ENCODE measurements at places on chromosomes 4 and X.

DNA sequence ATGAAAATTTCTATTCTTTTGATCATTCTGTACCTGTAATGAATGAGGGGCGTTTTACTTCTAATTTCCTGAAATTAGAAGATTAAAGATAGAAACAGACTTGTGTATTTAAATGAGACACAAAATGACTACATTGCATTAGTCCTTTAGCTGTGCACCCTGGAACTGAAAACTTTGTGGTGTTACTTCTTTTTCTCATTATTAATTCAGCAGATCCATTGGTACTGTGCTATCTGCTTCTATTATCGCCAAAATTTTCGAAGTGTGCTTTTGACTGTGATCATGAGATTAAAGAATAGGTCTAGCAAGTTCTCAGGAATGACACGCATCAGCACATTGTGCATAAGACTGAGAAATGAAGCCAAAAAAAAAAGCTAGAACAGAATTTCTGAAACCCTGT, 1938.9 kb upstream of the TENM3 start:
- no peak for DNase-seq

DNA sequence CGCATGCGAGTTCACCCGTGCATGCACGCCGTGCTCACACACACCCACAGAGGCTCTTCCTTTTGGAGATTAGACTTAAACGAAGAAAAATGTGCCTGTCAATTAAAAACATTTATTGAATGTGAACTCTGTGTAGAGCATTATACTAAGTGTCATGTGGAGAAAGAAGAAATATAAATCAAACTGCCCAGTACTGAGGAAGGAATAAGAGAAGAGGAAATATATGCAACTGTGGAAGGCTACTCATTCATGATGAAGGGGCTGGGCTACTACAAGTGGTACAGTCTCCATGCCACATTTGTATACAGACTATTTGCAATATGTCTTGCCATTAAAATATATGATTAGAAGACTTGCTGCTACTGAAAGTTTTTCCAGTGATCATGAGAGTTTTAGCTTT, 714.7 kb downstream of the DMD start:
- DNase-seq: no peak

DNA sequence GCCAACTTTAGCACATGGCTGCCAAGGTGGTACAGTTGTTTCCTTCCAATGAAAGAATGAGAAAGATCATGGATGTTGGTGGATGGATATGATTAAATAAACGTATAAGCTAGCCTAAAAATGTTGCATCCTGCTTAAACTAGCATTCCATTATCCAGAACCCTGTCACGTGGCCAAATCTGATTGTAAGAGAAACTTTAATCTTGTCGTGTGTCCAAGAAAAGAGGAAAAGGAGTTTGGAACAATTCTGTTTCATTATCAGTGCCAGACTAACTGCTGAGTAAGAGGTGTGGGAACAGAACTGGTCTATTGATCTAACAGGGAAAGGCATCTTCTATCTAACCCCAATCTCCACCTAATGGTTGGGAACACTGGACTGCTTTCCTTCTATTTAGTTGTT, 325.2 kb upstream of the BMP3 start:
- DNase-seq: no peak

DNA sequence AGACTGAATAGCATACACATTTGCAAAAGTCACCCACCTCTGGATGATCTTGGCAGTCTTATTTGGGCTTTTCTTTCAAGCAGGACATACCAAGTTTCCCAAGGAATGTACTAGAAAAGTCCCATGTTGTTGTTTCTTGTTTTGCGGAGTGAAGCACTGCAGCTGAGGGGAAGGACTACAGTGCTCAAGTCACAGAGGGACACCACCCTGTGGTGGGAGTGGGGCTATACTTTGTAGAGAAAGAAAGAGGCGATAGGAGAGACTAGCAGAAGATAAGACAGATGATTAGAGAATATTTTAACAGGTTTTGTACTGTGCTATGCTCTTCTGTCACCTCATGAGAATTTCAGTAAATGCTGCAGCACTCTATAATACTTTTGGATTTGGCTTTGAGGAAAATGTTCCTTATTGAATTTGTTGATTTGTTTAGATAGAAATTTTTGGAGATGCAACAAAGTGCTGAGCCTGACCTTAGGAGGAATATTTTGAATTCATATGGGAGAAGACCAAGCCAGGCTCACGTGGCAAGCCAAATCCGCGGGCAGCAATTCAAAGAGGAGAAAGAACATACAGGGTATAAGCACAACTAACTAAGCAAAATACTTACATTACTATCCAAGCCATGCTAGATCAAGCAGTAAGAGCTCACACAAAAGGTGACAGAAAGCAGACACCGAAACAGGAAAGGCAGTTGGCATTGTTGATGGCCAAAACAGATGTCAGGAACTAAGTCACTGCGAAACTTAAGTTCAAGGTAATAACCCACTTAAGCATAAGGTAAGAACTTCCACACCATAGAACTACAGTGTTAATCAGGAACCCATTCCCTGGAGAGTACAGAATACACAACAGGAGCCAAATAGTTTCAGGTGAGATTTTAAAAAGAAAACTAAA, 280.3 kb upstream of the INTU start:
- no peak for DNase-seq

DNA sequence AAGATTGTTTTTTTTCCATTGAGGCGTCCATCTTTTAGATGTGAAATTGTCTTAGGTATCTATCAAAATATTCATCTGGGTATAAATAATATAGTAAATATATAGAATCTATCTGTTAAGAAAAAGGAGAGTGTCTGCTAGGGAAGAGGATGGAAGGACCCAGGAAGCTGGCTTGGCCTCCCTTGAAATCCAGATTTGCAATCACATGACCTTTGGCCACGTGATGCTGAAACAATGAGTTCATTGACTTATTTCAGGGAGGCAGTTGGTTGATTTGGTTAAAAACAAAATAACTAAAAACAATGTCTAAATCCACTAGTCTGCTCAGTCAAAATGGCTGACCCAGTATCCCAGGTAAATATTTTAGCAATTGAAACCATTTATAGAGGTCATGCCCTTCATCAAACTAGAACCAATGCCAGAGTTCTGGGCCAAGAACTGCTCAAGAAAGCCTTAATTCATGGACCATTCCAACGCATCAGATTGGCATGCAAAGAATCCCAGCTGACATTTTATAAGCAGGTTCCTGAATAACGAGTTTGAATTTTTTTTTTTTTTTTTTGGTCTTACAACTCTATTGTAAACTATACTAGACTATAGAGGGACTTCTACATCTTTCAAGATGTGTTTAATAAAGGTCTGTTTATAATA, 172.7 kb downstream of the MID1 start:
- peak; percentile 27 for DNase-seq

DNA sequence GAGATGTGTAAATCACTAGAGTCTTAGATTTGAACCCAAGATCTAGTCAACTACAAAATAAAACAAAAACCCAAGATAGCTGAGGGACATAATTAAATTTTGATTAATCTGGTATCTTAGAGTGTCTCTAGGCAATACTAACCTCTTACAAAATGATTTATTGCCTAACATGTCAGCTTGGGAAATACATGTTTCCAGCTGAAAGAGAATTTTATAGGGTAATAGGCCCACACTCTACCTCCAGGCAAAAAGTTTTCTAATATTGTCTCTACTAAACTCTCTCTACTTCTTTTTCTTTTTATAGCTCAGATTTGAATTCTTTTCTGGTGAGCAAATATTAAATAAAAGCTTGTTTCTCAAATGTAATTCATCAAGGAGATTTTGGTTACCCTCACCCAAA, 263.2 kb downstream of the IL15 start:
- DNase-seq: peak; percentile 19

- no peak for DNase-seq
These were observed 26.0 kb downstream of the SMAD1 start for GRCh38 chr4:145507636-145508035.

DNA sequence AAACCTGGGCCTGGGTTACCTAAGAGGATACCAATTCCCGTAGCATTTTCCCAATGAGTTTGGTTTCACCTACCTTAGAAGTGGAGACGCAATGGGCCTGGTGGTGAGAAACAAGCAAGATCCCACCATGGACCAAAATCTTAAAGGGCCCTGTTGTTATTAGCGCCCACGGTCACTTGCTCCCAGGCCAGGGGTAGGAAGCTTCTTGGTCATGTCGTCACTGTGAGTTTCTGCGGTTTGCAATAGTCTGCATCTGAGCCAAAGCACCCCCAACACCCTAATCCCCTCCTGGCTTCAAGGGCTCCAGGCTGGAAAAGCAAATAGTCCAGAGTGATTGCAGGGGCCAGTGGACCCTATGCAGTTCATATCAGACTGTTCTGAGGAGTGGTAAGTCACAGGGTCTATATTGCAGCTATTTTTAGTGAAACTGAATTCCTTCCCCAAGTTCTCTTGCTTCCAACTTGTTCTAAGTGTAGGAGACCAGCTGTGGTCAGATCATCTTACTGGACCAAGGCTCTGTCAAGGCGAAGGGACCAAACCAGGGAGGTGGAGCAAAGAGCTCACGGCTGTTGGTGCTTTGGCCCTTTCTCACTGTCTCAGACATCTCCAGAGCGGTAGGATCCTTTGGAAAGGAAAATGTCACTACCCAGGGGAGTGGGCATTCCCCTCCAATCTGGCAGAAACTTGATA, 307.9 kb upstream of the F9 start:
- no peak for DNase-seq

- peak; percentile 54 for DNase-seq
These were observed 8.7 kb upstream of the SLC25A4 start for GRCh38 chr4:185134307-185134869.

- DNase-seq: no peak
These were observed 109.4 kb downstream of the GPM6A start for GRCh38 chr4:175702703-175703102.

- no peak for DNase-seq
These were observed 29.7 kb downstream of the TMEM164 start for GRCh38 chrX:110032534-110033147.

GRCh38 chr4:108355902-108356535, 187.3 kb upstream of the LEF1 start:
- DNase-seq: no peak

- DNase-seq: no peak
These were observed 152.2 kb downstream of the TACR3 start for GRCh38 chr4:103567591-103567990.

DNA sequence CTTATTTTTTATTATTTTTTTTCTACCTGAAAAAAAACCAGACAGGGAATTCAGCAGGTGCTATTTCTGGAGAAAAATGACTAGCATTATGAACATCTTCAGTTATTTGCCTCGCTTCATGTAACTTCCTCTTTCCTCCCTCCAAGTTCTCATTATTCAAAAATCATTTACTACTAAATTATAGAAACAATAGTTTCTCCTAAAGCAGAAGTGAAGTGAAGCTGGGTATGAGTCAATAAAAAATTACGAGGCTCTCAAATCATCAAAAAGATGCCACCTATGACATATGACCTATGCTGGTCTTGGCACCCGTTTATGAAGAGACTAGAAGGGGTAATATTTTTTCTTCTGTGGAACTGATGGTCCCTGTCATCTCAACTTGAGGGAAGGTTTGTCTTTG, 145.0 kb upstream of the AADAT start:
- no peak for DNase-seq

- no peak for DNase-seq
These were observed 509.6 kb downstream of the MID1IP1 start for GRCh38 chrX:39310891-39311290.

GRCh38 chr4:24330172-24330571, 254.2 kb downstream of the DHX15 start:
- DNase-seq: no peak

GRCh38 chrX:150148749-150149672, 210.7 kb upstream of the EOLA2 start:
- no peak for DNase-seq

DNA sequence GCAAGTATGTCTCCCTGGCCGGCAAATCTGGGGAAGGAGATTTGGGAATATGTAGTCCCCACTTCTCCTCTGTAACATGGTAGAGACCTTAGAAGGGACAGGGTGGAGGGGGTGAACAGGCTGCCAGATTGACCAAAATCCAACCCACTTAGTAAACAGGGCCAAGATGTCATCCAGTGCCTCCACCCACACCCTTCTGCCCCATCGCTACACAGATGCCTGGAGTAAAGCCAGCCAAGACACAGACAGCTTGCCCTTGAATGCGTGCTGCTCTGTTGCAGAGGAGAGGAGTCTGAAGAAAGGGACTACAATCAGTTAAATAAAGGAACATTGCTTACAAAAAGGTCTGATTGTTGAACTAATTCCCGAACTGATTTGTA, 160.1 kb upstream of the LDB2 start:
- no peak for DNase-seq

DNA sequence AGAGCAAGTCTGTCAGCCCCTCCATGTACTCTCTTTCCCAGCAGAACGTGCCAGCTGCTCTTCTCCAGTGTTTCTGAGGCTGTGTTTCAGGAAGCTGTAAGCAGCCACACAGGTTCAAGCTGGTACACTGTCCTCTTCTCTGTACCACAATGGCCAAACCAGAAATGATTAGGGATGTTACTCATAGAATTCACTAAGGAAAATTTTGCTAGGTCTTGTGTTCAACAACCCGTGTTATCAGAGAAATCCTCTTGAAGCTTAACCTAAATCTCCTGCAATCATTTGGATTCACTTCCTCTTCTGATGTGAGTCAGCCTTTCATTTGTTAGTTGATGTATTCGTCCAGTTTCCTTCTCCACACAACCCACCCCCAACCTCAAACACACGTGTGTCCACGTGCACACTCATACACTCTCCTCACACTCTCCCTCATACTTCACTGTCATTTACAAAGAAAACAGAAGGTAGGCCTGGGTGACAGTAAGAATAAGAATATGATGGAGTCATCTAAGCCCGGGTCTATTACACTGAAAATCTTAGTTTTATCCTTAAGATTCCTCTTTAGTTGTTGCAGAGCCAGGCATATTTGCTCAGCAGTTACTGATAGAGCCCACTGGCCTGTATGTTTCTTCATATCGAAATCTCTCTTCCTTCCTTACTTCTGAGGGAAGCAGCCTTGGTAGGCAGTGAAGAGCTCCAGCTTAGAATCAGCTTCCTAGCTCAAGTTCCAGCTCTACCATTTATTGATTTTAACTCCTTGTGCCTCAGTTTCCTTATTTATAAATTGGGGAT, 63.4 kb downstream of the DCUN1D4 start:
- DNase-seq: no peak

DNA sequence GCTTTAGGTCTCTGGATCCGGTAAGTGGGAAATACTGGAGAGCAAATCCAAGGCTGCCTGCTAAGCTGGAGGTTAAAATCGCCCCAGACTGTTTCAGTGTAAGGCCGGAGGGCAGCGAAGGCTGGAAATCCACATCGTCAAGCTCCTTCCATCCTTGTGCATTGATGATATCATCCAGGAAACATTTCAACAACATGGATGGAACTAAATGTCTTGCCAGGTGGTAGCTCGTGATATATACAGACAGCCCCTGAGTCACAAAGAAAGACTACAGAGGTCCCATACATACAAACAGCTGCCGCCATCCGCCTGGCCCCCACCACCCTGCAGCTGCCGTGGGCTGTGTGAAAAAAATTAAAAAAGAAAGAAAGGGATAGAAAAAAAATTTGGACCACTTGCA, 148.9 kb upstream of the RBPJ start:
- DNase-seq: peak; percentile 37

DNA sequence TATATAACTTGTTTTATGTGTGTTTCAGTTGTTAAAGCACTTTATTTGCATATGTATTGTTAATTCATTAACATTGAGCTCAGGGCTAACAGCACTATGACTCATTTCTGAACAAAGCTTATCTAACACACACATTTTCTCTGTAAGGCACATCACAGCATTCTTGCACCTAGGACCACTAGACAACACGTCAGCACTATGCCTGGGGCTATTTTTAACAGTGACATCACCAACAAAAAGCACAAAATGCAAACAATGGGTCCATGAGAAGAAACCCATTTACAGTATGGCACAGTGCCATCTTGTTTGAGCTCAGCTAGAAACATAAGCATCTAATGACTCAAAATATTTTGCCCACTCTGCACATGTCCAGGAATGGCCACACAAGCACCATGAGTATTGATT, 124.4 kb downstream of the RELL1 start:
- DNase-seq: no peak

All from HTR-8/SVneo (cell line).